ENCODE measurements at places on chromosomes 16 and 17.

- no peak for DNase-seq
These were observed 4.8 kb upstream of the PHF12 start for GRCh38 chr17:28956112-28956511.

DNA sequence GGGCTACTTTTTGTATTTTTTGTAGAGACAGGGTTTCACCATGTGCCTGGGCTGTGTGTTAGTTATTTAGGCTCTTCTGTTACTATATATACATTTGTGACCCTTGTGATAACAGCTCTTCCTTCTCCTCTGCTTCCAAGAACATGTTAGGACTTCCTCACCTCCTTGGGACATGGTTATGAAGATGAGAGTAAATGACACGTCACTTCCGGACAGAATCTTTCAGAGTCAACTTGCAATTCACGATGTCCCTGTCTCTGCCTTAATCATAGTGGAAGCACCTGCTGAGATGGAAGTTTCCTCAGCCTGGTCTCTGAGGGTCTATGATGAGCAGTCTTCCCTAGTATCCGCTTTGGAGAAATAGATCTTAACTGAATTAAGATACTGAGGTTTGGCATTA is 42.9 kb downstream of the CCDC42 start:
- DNase-seq, result no peak

- no peak for DNase-seq
These were observed 80.3 kb downstream of the MRTFB start for GRCh38 chr16:14151256-14152030.

- no peak for DNase-seq
These were observed 10.0 kb downstream of the KRT16 start for GRCh38 chr17:41602524-41602923.

- no peak for DNase-seq
These were observed 54.4 kb downstream of the COX10 start for GRCh38 chr17:14123619-14124278.

- no peak for DNase-seq
These were observed 43.6 kb downstream of the OR1D5 start for GRCh38 chr17:3019761-3020160.

DNA sequence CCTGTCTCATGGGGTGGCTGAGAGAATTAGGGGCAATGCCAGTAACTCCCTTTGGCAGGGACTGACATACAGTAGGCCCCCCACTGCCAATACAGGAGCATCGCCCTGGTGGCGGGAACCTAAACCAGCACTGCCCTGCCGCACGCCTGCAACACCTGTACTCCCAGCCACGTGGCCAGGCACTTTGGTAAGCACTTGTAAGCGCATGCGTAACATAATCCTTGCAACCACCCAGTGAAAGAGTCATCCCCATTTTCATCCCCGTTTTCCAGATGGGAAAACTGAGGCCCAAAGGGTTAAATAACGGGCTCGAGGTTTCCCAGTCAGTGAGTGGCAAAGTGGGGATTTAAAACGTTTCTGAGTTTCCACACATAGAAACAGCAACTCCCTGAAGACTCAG is 17.5 kb downstream of the SCN4A start:
- no peak for DNase-seq

Data from activated CD4-positive, alpha-beta T cell treated with anti-CD3 and anti-CD28 coated beads, Interleukin-2, Interleukin-6, amounts not matched to agents 100 ng/mL and 50 ng/mL, durations not matched to agents 16 hours and 8 hours (primary cell).